ENCODE measurements at places on chromosomes 3 and 15.

GRCh38 chr15:39599871-39600270 lies 19.0 kb downstream of the THBS1 start:
- no peak for DNase-seq

GRCh38 chr15:34793071-34793470 lies 2.3 kb downstream of the ACTC1 start:
- DNase-seq: peak; percentile 9

- DNase-seq: no peak
Measured at GRCh38 chr3:123335007-123335670, 113.8 kb downstream of the ADCY5 start.

GRCh38 chr3:159789017-159789416 lies 199.6 kb upstream of the IL12A start:
- no peak for DNase-seq

DNA sequence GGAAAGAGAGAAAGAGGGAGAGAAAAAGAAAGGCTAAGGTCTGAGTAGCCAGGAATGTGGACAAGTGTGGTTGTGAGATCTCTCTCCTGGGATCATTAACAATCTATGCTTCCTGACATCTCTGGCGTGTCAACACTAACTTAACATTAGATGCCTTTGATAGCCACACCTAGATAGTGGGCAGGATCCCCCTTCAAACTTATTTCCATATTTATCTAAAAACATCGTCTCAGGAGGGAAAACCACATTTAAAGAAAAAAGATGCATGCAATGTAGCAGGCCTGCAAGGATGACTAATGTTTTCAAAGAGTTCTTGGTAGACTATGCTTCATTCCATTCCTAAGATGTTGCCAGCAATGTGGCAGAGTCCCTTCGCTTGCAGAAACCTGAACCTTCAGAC lies 80.9 kb downstream of the MLH1 start:
- DNase-seq: no peak

DNA sequence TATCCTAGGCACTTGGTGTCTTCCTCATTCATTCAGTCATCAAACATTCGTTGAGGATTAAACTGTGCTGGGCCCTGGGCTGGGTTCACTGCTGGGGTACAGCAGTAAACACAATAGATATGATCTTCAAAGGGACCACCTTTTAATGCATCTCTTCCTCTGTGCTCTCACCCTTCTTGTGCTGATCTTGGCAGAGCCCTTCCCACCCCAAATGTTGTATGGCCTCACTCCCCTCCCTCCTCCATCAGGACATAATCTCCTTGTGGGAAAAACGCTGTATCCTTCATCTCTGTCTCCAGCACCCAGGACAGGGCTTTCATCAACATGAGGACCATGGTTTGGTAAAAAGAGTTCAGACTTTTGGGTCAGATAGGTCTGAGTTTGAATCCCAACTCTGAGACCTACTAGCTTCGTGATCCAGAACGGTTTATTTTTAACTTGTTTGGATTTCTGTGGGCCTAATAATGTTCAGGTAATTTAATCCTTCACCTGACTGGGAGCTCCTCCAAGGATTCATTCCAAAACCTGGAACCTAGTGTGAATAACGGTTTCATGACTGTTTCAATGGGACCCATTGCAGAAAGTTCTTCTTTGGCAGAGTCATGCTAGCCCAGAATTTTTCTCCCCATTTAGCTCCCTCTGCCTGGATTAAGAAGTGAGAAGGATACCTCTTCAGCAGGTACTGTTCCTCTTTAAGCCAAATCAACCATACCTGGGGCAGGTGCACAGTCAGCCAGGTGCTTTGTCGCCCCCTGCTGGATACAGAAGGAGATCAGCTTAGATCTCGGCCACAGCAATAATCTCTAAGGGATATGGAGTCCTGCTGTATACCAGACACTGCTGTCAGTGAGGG lies 5.2 kb upstream of the WNT7A start:
- peak; percentile 10 for DNase-seq

GRCh38 chr15:68305420-68305871 lies 27.9 kb downstream of the FEM1B start:
- no peak for DNase-seq

DNA sequence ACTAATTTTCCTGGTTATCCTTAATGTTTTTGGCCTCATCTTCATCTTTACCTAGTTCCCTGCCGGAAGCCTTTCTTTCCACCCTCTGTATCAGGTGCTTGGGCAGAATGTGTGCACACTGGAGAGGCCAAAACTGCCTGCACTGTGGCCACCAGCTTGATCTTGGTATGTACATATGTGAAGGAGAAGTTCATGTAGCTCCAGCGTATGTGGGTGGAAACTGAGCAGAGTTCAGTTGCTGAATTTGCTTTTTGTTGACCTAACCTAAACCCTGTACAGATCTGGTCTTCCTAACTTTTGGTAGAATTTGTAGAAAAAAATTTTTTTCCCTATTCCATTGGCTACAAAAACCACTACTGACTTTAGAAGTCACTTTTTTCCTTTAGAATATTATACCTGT lies 65.9 kb upstream of the IGSF10 start:
- DNase-seq: no peak

- DNase-seq: no peak
Measured at GRCh38 chr3:58459160-58459559, 25.5 kb upstream of the PDHB start.

GRCh38 chr15:49750553-49750952 lies 129.7 kb downstream of the DTWD1 start:
- DNase-seq: no peak

DNA sequence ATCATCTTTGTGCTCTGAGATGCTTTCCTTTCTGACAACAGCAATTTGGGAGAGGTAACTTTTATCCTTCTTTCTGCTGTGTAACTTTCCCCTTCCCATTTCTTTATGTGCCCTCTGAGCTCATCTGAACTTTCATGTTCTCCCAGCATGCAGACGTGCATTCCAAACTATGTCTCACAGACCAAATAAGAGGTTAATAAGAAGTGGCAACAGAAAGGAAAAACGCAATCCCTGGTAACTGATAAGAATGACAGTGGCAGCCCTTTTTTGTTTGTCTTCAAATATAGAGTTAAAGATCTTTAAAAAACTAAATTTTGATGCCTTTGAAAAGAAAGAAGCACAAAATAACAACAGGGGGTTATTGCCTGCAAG lies 533.4 kb downstream of the FOXP1 start:
- DNase-seq: no peak

GRCh38 chr3:34387826-34388564 lies 589.6 kb downstream of the PDCD6IP start:
- DNase-seq: no peak

GRCh38 chr3:66140743-66141372 lies 79.9 kb upstream of the SLC25A26 start:
- no peak for DNase-seq

GRCh38 chr3:152709659-152710058 lies 125.3 kb upstream of the P2RY1 start:
- no peak for DNase-seq

DNA sequence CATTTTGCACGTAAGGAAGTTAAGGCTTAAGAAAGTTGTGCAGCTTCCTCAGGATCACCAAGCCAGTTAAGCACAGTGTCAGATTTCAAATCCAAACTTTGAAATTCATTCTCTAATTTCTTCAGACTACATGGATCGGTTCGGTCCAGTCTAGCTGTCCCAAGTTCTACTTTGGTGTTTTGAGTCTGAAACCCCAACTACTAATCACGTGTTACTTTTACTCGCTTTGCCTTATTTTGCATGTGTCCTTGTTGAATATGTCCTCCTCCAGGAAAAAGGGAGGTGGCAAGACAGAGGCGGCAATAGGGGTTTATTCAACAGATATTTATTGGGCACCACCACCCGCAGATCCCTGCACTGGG lies 522 bp upstream of the GXYLT2 start:
- DNase-seq: no peak

- no peak for DNase-seq
Measured at GRCh38 chr15:39281094-39281493, 299.8 kb upstream of the THBS1 start.

DNA sequence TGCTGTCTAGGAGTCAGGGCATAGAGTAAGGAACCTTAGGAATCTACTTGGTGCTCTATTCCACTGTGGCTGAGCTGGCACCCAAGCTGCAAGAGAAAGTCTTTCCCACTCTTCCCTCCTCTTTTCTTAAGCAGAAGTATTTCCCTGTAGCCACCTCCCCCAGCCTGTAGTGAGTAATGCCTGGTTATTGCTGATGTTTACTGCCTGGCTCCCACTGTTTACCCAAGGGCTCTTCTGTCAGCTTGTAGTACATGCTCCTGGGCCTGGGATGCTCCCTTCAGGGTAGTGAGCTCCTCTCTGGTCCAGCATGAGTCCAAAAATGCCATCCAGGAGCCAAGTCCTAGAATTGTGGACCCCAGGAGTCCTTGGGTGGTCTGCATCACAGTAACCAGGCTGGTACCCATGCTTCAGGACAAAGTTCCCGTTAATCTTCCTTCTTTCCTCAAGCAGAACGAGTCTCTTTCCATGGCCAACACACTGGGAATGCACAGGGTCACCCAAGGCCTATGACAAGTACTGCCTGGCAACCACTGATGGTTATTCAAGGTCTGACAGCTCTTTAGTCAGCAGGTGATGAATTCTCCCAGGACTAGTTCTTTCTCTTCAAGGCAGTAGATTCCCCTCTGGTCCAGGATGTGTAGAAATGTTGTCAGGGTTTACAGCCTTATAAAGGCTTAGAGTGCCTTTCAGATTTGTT lies 17.6 kb downstream of the GALK2 start:
- DNase-seq: no peak

GRCh38 chr15:81146006-81146405 lies 11.9 kb downstream of the CFAP161 start:
- DNase-seq: no peak

- no peak for DNase-seq
Measured at GRCh38 chr3:129010310-129010956, 9.3 kb downstream of the EFCC1 start.

- DNase-seq: no peak
Measured at GRCh38 chr15:72340366-72340765, 20.4 kb upstream of the CELF6 start.

DNA sequence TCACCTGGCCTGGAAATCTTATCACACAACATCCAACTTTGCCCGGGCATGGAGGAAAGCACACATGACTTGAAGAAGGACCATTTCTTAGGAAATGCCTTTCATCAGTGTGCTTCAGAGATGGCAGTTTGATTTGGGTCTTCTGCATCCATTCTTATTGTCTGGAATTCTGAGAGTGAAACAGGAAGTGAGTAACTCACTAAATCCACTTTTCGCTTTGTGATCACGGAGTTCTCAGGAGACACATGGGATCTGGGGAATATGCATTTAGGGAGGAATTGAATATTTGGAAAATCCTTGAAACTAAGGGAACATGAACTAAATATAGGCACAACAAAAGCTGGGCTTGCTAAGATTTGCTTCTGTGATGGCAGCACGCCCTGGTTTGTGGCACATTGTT lies 212.5 kb upstream of the FEZF2 start:
- DNase-seq: no peak

DNA sequence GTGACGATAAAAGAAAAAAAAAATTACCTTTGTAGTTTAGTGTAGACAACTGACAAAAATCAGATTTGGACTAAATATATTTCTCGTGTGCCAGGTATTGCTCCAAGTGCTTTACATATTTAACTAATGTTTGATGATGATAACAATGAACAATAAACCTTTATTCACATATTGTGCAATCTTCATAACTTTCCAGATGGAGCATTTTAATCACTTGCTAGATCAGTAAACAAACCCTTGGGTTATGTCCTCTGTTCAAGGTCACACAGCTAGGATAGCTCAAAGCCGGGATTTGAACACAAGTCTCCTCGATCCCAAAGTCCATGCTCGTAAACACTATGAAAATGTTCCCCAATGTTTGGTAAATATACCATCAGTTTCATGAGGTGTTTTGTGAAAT lies 14.5 kb downstream of the NCEH1 start:
- DNase-seq: no peak

DNA sequence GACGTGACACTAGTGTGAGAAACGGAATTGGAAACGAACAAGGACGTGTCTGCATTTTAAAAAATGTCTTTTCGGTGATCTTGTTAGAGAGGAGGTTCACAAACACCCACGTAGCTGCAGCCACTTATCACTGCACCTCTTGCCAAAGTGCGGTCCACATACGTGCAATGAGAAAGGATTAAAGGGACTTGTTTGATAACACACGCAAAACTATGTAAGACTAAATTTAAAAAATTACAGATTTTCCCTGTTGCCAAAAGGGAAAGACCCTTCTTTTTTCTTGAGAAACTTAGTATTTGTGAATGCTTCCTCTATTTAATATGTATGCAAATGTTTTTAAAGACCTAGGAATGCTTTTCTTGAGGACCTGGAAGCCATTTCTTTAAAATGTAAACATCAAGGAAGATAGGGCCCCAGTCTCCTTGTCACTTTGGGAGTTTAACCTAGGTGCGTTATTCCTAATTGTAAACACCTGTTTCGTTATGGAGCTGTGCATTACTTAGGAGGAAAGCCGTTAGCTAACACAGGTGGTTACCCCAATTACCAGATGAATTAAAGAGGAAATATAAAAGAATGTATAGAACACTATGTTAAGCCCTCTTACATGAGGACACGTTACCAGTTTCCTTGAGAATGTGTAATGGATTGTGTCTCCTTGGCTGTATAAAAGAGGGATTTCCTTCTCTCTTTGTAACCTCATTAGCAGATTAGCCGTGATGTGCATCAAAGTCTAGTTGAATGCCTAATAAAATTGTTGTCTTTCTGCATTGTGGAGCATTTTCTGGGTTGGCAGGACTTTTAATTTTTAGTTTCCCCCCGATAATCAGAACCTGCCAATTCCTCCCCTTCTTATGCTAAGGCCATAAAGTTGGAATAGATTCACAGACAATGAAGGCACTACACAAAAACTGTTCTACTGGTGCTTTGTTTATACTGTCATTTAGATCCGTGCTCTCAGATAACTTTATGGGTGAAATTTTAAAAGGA lies 1.0 kb downstream of the LEKR1 start:
- no peak for DNase-seq

DNA sequence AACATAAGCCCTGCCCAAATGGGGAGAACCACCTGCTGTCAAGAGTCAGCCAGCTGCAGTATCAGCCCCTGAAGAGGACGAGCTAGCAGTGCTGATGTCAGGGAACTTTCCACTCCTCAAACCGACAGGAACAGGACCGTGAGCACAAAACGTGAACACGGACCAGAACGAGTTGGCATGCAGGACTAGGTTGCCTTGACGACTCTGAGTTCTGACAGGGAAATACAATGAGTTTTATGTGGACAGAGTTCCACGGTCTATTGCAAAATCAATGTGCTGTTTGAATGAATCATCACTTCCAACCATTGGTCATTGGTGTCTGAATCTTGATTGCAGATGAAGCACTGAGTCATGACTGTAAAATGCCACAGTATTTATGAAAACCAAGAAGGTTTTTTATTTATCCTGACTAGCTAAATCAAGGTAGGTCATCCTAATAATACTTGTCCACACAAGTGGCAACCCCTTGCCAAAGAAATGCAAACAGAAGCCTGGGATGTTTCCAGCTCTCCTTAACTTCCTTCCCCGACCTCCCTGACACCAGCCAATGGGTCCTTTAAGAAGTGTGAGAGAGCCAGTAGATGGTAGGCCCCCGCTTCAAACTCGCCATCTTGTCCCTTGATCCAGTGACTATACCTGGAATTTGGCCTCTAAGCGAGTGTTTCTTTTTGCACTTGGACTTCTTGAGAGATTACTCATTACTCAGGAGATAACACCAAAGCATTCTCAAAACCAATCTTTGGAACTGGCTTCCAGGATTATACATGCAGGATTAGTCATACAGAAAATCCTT lies 119.6 kb downstream of the ASB7 start:
- peak; percentile 100 for DNase-seq

- DNase-seq: no peak
Measured at GRCh38 chr3:36433511-36433910, 53.2 kb downstream of the STAC start.

- DNase-seq: no peak
Measured at GRCh38 chr3:13158871-13159270, 85.6 kb upstream of the IQSEC1 start.

GRCh38 chr3:126052196-126053058 lies 31.5 kb downstream of the SLC41A3 start:
- DNase-seq: no peak
